Central memory CD4-positive, alpha-beta T cell (primary cell): ENCODE measurements at places on chromosomes 3 and 15.
A peak's percentile ranks its signal among the peaks of the same experiment; 100 is the strongest.

GRCh38 chr15:68697711-68698690 lies 119.2 kb downstream of the CORO2B start:
- DNase-seq = no peak

DNA sequence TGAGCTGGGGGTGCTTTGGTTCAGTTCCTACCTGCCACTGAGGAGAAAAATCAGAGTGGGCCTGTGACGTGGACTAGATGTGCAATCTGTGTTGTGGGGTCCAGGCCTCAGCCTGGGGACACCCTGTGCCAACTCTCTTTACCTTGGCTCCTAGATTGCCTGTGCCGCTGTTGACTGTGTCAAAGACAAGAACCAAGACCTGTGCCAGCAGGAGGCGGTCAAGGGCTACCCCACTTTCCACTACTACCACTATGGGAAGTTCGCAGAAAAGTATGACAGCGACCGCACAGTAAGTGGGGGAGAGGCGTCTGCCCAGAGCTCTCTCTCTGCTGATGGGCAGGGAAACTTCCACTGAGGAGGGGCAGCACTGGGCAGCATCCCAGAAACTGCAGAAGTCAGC lies 40.6 kb upstream of the SEC22A start:
- DNase-seq = no peak

- no peak for DNase-seq
Measured at GRCh38 chr15:59349680-59350420, 22.8 kb downstream of the MYO1E start.

GRCh38 chr3:78707609-78708008 lies 1060.2 kb downstream of the ROBO1 start:
- no peak for DNase-seq

GRCh38 chr15:38828031-38828532 lies 263.5 kb upstream of the RASGRP1 start:
- DNase-seq = no peak

DNA sequence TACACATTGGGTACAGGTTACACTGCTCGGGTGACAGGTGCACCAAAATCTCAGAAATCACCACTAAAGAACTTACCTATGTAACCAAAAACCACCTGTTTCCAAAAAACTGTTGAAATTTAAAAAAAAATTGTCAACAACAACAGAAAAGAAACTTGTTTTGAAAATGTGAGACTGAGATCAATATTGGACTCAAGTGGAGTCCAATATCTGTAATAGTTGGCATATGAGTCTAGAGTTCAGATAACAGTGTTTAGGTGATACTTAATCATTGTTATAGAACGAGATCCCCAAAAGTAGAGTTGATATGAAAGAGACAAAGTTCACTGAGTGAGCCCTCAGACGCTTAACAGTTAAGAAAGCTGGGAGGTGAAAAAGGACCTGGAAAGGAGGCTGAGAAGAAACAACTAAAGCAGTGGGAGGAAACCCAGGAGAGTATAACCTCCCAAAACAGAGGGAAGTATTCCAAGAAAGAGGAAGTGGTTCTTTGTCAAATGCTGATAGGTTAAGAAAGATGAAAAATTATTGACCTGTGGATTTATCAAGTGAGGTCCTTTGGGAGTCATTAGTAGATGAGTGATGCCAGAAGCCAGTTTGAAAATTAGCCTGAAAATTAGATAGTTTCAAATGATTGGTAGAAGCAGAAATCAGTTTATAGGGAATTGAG lies 388.6 kb upstream of the DPH6 start:
- DNase-seq = no peak

DNA sequence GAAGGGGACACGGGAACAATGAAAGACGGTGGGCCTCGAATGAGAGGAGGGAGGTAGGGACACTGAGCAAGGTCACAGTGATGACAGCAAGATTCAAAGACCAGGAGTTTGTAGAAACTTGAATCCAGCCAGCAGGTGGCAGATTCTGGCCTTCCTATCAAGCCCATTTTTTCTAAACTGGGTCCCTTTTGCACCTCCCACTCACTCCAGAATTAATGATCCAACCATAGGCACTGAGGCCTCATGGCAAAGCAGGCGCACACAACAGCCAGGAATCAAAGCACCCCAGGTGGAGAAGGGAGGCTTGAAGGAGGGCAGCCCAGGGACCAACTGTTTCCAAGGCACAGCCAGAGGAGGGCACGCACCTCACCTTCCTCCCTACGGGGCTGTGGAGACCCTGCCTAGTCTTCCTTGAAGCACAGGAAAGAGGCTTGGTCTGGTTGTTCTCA lies 90.2 kb downstream of the ANP32A start:
- peak; percentile 6 for DNase-seq

- DNase-seq = no peak
Measured at GRCh38 chr3:47041114-47041513, 61.6 kb downstream of the NBEAL2 start.

DNA sequence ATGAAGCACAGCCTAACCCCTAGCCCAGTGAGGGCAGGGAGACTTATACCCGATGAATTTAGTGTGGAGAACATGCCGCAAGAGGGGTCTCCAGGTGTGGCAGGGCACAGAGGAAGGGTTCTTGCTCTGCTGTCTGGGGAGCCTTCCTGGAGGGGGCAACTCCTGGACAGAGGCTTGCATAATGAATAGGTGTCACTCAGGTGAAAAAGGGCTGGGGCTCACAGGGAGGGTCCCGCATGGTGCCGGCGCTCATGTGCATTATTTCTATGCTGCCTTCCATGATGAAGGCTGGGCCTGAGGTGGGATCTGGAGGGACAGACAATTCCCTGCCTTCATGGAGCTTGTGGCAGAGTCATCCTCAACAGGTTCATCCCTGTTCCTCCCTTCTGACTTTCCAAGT lies 51.5 kb downstream of the ITGA11 start:
- no peak for DNase-seq

DNA sequence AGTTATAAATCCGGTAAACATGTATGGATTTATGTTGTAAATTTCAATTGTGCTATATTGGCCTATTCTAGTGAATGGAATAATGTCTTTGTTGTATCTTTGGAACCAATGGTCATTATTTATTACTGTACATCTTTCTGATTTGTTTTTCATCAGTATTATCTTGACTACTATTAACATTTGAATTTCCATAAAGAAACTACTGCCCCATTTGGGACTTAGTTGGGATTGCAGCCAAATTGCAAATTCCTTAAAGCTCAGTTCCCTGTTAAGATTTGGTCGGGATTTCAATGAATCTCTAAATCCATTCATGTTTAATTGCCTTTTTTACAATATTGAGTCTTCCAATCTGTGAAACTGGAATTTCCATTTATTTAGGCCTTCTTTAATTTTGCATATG lies 822.4 kb upstream of the CADM2 start:
- no peak for DNase-seq

DNA sequence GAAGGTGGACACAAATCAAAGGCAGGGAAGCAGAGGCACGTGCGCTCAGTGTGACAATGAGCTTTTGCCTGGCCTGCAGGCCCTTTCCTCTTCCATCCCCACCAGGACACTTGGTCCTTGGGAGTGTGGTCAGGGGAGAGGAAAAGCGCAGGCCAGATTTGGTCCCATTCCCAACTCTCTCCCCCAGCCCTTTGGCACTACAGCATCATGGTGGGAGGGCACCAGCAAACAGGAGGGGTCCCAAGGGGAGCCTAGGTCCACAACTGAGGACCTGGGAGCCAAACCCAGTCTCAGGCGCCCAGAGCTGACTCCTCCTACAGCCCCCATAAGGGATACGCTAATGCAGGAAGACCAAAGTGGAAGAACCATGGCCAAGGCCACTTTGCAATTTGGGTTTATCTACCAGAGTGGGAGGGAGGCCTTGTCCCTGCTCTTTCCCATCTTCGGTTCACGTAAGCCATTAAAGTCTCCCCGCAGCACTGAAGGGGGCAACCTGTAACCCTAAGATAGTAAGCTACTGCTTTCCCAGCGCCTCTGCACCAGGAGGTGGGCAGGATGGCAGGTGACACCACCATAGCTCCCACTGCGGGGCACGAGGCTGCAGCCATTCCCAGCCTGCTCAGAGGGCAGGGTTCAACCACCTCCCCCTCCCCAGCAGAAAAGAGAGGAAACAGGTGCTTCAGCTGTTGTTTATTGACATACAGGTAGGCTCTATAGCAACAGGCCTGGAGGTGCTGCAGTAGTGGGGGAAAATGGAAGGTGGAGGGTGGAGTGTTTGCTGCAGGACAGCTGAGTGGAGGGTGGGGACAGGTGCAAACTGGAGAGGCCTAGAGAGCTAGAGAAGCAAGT lies 993 bp upstream of the GRAMD2A start:
- DNase-seq = no peak

DNA sequence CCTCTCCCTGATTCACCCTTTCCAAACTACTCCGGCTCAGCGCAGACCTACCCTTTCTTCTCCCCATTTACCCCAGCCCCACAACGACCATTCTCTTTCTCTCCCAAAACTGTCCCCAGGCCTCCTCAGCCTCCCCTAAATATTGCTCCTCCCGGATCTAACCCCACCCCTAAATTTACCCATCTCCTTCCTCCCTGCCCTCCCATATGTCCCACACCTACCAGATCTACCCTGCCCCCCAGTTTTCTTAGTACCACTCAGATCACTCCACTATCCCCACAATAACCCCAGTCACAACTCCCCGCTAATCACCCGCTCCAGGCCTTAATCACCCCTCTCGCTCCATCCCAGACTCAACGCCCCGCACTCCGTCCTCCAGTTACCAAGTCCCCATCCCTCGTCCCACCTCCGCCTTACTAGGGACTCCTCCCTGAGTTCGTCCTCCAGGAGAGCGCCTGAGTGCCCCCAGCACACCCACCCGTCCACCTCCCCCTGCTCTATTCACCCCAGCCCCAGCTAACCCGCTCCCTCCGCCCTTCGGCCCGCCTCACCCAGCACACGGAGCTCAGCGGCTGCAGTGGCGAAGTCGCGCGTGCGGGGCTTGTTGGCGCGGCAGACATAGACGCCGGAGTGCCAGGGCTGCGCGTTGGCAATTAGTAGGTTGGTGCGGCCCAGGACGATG lies 18.6 kb upstream of the IGDCC3 start:
- no peak for DNase-seq

DNA sequence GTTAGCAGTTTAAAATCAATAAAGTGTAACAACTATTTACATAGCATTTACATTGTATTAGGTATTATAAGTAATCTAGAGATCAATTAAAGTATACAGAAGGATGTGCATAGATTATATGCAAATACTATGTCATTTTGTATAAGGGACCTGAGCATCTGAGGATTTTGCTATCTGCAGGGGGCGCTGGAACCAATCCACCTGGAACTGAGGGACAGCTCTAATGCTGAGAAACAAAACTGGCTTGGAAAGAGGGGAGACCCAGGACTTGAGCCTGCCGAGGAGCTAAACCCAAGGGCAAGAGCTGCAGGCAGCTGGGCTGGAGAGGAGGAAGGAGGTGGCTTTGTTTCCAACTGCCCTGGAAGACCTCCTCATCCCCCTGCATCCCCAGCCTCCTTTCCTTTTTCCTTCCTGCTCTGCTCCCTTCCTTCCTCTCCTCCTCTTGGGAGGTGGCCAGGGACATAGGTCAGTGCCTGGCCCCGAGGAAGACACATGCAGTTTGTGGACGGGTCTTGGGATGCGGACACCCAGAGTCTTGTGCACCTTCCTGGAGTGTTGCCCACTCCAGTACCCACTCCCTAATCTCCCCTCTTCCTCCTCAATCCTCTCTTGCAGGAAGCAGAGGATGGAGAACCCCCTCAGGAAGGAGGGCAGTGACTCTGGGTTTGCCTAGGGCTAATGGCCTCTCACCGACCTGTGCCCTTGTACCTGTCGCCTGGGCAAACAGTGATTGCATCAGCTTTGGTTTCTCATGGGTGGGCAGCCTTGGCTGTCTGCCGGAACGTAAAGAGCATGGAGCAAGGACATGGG lies 825 bp upstream of the RTP3 start:
- DNase-seq = peak; percentile 33

DNA sequence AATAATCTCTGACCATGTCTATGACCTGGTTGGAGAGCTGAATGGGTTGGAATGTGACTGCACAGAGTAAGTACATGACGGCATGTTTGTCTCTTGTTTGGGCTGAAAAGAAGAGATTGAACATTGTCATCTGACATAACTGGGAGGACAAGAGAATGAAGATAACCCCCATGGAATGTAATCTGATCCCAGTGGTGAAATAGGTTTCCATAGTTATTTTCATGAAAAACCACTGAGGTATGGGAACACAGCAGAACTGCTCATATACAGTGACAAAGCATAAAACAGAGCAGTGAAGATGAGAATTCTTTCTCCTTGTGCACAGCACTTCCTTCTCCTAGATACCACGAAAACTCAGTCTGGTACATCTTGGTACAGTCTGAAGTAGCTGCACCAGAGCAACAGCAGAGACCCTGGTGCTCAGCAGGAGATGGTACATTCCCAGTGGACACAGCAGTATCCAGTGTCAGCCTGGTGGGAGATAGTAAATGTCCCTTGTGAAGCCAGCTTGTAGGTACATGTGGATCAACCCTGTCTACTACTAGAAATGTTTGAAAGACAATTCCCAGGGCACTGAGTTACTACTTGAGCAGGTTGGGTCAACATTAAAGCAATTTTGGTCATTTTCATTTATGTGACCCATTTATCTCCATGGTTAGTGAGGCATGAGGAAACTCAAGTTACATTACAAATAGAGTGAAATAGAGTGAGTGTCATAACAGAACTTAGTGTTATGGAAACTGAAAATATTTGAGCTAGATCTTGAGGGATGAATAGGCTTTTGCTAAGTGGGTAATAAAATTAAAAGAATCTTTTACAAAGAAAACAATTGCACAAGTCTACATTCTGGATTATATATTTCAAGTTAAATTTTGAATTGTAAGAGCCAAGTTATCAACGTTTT lies 178.3 kb downstream of the SUCNR1 start:
- DNase-seq = no peak

GRCh38 chr3:9779721-9780457 lies 10.1 kb upstream of the CAMK1 start:
- peak; percentile 39 for DNase-seq

DNA sequence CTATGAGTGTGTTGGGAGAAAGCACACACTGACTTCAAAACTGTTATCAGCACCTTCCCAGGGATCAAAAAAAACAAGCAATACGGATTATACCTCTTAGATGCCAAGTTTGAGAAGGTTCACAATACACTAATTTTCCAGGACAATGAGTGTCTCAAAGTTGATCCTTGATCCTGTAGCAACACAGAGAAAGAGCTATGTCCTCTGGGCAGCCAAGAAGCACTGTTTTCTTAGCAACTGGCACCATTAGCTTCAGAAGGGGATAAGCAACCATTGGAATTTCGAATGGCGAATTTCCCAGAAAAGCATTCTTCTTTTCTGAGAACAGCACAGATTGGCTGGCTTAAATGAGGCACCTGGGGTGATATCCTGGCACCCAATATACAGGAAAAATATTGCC lies 270.3 kb upstream of the RORA start:
- DNase-seq = no peak

- DNase-seq = no peak
Measured at GRCh38 chr15:77568973-77569728, 63.6 kb downstream of the LINGO1 start.

GRCh38 chr3:32780735-32781210 lies 37.0 kb upstream of the TRIM71 start:
- DNase-seq = no peak

DNA sequence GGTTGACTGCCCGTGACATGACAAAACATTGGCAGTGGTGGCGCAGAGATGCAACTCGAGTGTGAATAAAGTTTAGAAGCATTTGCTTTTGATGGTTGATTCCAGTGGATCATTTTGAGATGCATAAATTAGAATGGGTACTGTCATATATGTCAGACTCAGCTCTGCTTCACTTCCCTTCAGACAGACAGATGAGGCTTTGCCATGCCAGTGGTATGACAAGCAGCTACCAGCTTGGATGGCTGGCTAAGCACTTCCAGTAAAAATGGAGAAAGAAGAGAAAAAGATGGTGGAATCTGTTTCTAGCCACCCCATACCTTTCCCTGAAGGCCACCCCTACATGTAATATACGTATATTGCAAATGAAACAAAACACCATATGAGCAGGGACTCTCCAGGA lies 13.5 kb upstream of the CLEC3B start:
- DNase-seq = no peak
